ENCODE measurements at places on chromosomes 3 and 15. TPM values are rescaled to one million over a fixed set of nuclear protein-coding genes. Genes with fewer than 3 reads are reported as not detected.

SPINK8 gene
- total RNA-seq, result not detected

CLDN16 gene
- 0.22 TPM for total RNA-seq

OXTR gene
- total RNA-seq, result 12.3 TPM

GOLGA8J gene
- not detected for total RNA-seq

BNC1 gene
- total RNA-seq, result 26.5 TPM

TLR9 gene
- total RNA-seq, result not detected

ISLR2 gene
- 0.72 TPM for total RNA-seq

MCF2L2 gene
- 0.29 TPM for total RNA-seq

AMT gene
- 0.29 TPM for total RNA-seq

TPRG1 gene
- total RNA-seq, result 2.6 TPM

DTWD1 gene
- 21.0 TPM for total RNA-seq

COL8A1 gene
- total RNA-seq, result 157 TPM

ARPP21 gene
- total RNA-seq, result 0.14 TPM
